Daoy (cell line): ENCODE measurements at places on chromosomes 5 and 9. TPM values are rescaled to one million over a fixed set of nuclear protein-coding genes. Genes with fewer than 3 reads are reported as not detected.

The TPPP gene
- total RNA-seq, result 0.34 TPM in 1 of 2 replicates, not detected in the other

The ZNF483 gene
- 3.1 and 7.6 TPM in 2 replicates for total RNA-seq

The IFNA21 gene
- total RNA-seq, result not detected in 2 replicates

The TAF11L13 gene
- 0.17 TPM in 1 of 2 replicates, not detected in the other for total RNA-seq

The CDKN2A gene
- not detected in 2 replicates for total RNA-seq

The PIP5KL1 gene
- total RNA-seq, result 0.18 and 0.51 TPM in 2 replicates

The HMMR gene
- total RNA-seq, result 78.3 and 106 TPM in 2 replicates

The TMC1 gene
- total RNA-seq, result not detected in 2 replicates

The EDIL3 gene
- total RNA-seq, result 184 and 191 TPM in 2 replicates

The TLE1 gene
- total RNA-seq, result 11.3 and 18.5 TPM in 2 replicates

The PNPLA7 gene
- under 0.01 TPM in 1 of 2 replicates, not detected in the other for total RNA-seq
